Stimulated activated CD4-positive, alpha-beta T cell treated with anti-CD3 and anti-CD28 coated beads, Interleukin-15, amount 100 ng/mL, for 1 hour (primary cell): ENCODE measurements at places on chromosomes 1 and 21.

DNA sequence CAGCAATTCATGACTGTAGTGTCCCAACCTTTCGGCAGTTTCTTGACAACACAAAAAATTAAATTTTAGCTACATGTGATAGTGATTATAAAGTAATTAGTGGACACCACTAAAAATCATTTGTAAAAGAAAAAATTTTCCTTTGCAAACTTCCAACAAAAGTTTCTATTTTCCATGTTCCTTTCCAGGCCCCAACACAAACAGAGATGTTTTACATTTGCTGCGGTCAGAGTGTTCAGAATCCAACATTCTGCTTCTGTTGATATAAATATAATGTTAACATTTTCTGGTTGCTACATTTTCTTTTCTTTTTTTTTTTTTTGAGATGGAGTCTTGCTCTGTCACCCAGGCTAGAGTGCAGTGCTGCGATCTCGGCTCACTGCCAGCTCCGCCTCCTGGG is 54.9 kb upstream of the WLS start:
- DNase-seq = no peak

DNA sequence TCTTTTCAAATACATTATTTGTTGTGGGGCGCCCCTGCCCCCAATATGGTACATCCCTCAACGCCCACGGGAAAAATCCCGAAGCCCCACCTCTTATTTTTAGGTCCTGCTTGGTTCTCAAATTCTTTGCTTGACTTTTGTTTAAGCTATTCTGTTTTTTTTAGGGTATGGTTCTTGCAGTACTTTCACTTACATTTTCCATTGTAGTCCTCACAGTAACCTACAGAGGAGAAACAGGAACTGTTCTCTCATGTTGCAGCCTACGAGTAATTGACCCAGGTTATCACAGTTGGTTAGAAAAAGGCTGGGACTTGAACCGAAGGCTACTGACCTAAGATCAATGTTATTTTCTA is 697 bp upstream of the C21orf91 start:
- DNase-seq = no peak

DNA sequence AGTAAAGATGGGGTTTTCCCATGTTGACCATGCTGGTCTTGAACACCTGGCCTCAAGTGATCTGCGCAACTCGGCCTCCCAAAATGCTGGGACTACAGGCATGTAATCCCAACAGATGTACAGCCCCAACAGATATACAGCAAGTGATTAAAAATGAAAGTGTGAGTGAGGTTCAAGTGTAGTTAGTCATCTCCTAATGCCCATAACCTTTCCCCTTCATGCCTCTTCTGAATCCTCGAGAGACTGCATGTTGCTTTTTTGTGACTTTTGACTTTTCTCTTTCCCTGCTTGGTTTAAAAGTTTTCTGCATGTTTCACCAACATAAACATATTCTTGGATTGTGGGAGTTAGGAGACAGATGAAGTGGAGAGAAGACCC is 31.2 kb downstream of the KCNK2 start:
- no peak for DNase-seq

GRCh38 chr21:32813265-32813903 is 41.8 kb upstream of the PAXBP1 start:
- no peak for DNase-seq

- DNase-seq = no peak
These were observed 38.1 kb downstream of the TRIM62 start for GRCh38 chr1:33143698-33144097.

DNA sequence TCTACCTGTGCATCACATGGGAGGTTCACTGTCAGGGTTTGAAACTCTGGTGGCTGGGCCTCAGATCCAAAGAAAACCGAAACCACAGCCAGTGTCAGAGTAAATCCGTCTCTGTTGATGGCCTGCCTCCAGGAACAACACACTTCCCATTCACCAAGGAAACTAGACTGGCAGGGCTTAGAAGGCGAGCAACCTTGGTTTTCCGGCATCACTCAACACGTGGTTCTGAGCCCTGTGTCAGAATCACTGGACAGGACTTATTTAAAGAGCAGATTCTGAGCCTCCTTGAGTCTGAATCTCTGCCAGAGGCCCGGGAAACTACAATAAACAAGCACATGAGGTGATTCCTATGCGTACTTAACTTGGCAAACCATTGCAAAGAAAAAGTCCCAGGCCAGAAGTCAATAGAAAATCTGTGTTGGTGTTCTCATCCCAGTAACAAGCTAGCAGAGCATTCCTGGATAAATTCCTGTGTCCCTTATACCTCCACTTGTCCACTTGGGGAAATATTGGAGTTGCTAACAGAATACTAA is 70.0 kb downstream of the KCTD3 start:
- DNase-seq = no peak

- DNase-seq = no peak
These were observed 63.7 kb downstream of the SLC45A1 start for GRCh38 chr1:8381618-8382017.

DNA sequence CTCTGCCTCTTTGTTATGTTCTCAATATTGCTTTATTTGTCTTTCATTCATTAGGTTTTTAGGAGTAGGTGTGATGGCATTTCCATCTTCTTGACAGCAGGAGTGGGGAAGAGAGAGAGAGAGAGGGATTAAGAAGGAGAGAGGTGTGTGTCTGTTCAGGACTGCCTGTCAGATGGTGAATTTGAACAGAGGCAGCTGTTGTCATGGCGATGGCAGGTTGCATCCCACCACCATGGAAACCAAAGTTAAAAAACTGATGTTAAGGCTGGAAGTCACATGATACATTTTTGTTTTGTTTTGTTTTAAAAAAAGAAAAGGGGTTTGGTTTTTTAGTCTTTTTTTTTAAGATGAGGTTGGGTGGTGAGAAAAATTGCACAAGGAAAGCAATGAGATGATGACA is 18.3 kb downstream of the CACNA1E start:
- DNase-seq = no peak

GRCh38 chr1:191371626-191372025 is 786.6 kb upstream of the RGS18 start:
- no peak for DNase-seq
